NCI-H510A treated with DMSO at 0.1 percent for 48 hours (cell line): ENCODE measurements at places on chromosomes 1 and 21.

DNA sequence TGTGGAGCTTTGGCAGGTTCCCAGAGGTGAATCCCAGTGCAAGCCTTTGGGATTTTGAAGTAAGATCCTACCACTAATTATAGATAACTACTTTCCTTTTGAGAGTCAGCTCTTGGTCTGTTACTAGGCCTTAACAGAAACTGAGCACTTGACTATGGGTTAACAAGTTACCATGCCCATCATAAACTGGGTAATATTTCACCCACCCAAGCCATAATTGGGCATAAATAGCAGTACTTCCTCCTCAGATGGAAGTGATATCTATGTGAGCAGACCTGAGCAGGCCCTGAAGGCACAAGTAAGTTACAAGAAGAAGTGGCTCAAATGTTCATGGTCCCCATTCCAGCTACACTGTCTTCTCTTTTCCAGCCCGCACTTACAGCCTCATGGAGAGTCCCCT, 475.9 kb downstream of the LRRIQ3 start:
- DNase-seq = no peak

GRCh38 chr1:212667223-212668139, 32.2 kb downstream of the BATF3 start:
- DNase-seq = no peak

GRCh38 chr1:153288634-153289275, 24.0 kb downstream of the PGLYRP3 start:
- DNase-seq = no peak

DNA sequence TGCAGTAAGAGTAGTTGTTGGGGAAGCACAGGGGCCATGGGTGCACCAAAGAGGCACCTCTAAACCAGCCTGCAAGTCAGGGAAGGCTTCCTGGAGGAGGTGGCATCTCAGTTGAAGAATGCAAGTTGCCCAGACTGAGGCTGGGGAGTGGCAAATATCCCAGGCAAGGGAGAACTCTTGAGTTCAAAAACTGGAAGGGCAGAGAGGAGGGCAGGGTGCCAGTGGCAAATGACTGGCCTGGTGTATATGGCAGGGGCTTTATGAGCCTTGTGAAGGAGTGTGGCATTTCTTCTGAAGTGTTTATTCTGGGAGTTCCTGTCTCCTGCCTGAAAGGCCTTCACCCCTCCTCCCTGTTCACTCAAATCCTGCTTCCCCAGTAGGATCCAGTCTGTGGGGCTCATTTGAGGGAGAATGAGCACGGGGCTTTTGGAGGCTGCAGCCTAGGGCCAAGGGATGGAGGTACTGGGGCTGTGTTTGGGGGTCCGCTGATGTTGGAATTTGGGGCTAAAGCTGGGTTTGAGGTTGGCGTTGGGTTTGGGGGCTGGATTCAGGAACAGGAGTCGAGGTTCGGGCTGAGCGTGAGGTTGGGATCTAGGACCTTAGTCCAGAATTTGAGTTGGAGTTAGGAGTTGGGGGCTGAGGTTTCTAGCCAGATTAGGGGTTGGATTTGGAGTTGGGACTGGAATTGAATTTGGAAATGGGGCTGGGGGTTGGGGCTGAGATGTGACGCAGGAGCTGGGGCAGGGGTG, at the start of gene TMEM125:
Gene TMEM125, plus strand, starts transcription at position 357 of the 749 bp plus-strand sequence. CDS start 2,740 bp downstream, outside the sequence.
- peak; percentile 99 for DNase-seq

- DNase-seq = no peak
Observed at GRCh38 chr1:69076631-69077030, 491.1 kb upstream of the LRRC7 start.

GRCh38 chr1:84365225-84366221, 32.8 kb upstream of the DNASE2B start:
- DNase-seq = peak; percentile 53

DNA sequence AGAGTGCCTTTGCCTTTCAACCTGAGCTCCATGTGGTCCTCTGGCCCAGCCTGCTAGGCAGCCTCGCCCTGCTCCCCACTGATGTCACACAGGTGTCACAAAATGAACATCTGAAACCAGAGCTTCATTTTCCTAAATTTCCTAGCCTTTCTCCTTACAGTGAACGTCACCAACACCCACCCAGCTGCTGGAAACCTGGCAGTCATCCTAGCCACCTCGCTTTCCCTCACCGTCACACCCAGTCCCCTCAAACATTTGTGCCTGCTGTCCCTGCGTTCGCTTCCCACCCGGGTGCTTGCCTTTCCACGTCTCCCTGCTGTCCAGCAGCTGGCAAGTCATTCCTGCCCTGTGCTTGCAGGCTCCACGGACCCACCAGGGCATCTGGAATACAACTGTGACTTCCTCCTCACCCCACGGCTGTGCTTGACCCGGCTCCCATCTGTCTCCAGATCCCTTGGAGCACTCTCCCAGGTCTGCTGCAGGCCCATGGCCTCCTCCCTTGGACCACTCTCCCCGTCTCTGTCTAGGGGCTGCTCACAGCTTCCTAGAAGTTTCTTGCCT, 23.5 kb downstream of the ADARB1 start:
- DNase-seq = no peak
